ENCODE measurements at places on chromosomes 6 and 20.

GRCh38 chr20:1888796-1889463 lies 6.3 kb upstream of the SIRPA start:
- DNase-seq = no peak

GRCh38 chr6:54291738-54292137 lies 16.5 kb upstream of the TINAG start:
- DNase-seq = no peak

- DNase-seq = no peak
Observed at GRCh38 chr20:62489932-62490263, 14.1 kb upstream of the GATA5 start.

DNA sequence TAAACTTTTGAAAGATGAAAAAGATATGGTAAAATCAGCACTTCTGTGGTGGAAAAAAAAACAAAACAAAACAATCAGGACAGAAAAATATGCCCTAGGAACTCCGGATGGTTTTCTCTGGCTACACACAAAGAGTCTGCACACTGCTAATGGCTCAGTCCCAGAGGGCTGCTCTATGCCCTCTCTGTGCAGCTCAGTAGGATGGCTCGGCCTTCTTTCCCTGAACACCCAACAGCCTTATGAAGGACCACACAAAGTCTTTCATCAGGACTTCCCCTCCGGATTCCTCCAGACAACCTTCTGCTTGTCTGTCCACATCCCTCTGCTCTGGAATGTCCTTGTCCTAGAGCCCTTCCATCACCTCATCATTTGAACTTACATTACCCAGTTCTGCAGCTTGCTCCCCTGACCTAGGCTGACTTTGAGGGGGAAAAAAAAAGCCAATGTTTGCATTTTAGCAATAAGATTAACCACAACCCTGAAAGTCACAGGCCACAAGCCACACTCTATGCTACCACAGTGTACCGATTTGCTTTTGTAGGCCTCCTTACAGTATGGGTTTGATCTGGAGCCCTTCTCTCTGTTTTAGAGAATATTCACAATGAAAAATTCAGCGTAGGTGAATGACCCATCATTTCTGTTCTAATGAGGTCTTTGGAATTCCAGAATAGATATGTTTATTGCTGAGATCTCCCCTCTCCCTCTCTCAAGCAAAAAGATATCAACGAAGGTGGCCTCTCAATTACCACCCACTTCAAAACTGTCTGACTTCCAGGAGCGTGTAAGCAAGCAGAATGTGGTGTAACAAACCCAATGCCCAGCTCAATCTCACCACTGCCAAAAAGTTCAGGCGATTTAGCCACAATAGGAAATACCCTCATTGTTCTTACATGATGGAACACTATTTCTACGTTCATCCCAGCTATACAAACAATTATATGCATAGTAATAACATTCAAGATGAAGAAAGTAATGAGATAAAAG lies 164.0 kb downstream of the GMDS start:
- DNase-seq = no peak

GRCh38 chr20:38001173-38001875 lies 31.9 kb downstream of the TTI1 start:
- no peak for DNase-seq

DNA sequence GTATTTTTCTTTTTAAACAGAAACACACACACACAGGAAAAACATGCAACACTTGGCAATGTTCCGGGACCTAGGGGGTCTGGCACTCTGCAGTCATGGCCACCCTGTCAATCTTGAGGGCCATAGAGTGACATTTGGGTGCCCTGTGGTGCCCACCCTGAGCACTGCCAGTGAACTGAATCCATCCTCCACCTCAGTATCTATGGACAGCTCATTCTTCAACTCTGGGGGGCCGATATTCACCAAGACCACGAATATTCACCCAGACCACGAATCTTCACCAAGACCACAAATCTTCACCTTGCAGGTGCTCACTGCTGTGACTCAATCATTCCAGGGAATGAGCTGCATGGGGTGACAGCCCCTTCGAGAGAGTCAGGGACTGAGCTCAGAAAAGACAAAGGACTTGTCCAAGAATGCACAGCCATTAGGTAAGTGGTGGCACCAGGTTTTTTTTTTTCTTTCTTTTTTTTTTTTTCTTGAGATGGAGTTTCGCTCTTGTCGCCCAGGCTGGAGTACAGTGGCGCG lies 19.1 kb downstream of the SNAI1 start:
- DNase-seq = no peak
